ENCODE measurements at places on chromosomes 2 and 18.

- no peak for DNase-seq
These were observed 105.1 kb upstream of the MSH2 start for GRCh38 chr2:47297767-47298425.

GRCh38 chr2:220051716-220052115, 424.3 kb downstream of the SLC4A3 start:
- DNase-seq, result no peak

DNA sequence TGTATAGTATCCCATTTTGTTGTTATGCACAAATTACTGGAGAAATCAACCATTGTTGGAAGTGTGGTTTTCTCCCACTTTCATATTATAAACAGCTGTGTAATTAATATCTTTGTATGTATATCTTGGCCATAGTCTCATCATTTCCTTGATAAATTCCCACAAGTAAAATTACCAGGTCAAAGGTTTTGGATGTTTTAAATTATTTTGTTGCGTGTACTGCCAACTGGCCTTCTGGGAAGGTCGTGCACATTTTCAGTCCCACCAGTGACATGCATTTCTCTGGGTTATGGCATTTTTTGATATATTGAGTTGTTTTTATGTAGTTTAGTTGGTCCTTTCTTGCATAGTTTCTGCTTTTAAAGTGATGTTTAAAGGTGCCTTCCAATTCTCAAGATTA, 41.5 kb downstream of the TSHZ1 start:
- DNase-seq, result no peak

- DNase-seq, result no peak
These were observed 16.9 kb downstream of the IMPA2 start for GRCh38 chr18:11998193-11998592.

DNA sequence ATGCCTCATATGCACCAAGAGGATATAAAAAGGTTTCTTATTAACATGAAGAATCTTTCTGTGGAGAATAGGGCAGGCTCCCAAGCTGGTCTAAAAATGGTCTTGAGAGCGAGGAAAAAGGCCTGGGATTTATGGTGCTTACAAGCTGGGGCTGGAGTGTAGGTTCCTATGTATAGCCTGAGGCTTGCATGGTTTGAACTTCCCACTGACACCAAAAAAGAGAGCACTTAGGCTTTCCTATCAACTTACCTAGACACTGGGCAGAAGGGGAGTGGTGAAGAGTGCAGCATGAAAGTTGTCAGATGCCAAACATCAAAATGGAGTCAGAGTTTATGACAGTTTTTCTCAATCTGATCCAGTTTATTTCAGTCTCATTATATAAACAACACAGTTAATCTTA, 784.6 kb downstream of the LRRTM4 start:
- no peak for DNase-seq

GRCh38 chr2:240235811-240236210, 95.4 kb upstream of the OTOS start:
- no peak for DNase-seq

DNA sequence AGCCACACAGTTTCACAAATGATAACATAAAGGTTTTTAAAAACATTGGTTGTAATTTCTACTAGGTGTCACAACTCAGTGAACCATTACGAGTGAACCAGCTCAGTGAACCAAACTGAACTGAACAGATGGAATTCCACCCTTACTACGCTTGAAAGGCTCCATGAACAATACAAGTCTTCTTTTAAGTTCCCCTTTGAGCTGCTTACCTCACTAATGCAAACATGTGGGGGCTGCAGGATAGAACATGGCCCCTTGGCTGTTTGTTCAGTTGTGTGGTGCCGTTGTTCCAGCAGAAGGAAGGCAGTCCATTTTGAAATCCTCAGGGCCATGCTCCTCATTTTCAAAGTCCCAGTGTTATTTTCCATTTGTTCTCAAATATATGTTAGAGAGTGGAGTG, 30.7 kb upstream of the KLHL14 start:
- no peak for DNase-seq

- no peak for DNase-seq
These were observed 113.9 kb upstream of the TFCP2L1 start for GRCh38 chr2:121398853-121399252.

DNA sequence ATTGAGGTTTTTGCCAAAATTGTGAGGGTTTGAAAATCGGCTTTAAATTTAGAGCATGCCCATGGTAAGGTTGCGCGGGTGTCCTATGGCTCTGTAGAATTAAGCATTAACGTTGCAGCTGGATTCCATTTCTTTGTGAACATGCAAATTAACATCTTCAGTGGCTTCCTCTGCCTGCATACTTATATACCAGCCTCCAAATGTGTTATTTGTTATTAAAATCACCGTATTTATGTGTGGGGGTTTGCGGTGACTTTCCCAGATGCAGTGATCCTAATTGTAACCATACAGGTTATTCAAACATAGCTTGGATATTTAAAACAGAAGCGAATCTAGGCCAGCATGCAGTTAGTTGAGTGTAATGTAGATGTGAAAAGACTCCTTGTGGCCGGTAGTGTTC, 80.2 kb downstream of the TGOLN2 start:
- no peak for DNase-seq

DNA sequence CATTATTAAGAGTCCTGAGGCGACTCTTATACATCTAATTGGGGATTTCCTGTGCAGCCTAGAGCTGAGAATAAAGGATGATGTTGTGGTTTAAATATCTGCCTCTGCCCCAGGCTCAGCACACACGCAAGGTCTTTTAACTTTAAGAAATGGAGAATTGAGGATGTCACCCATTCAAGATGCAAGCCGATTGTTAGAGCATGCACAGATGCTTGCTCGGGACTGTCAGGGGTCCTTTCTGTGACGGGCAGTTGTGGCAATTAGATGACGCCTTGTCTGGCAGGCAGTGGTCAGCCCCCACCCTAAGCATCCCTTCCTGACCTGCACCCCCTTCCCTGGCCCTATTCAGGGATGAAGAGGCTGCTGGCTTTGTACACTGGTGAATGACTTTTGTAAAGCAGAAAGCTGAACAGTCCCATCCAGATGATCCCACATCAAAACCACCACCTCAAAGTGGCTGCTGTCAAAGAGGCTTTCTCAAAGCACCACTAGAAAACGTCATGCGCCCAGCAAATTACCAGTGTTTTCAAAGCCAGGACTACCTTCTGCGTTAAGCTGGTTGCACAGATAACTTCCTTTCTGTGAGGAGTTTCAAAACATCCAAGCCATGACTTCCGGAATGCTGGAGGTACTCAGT, 23.7 kb downstream of the FAM178B start:
- no peak for DNase-seq

GRCh38 chr2:85001595-85001994, 30.6 kb downstream of the KCMF1 start:
- no peak for DNase-seq

- DNase-seq, result no peak
These were observed 5.9 kb upstream of the MOCOS start for GRCh38 chr18:36181441-36181840.

- no peak for DNase-seq
These were observed 228.3 kb upstream of the FOSL2 start for GRCh38 chr2:28164280-28164801.

- DNase-seq, result no peak
These were observed 867 bp downstream of the RBBP8 start for GRCh38 chr18:22933966-22934423.

GRCh38 chr2:39023649-39024048, 97.2 kb downstream of the SOS1 start:
- DNase-seq, result no peak

DNA sequence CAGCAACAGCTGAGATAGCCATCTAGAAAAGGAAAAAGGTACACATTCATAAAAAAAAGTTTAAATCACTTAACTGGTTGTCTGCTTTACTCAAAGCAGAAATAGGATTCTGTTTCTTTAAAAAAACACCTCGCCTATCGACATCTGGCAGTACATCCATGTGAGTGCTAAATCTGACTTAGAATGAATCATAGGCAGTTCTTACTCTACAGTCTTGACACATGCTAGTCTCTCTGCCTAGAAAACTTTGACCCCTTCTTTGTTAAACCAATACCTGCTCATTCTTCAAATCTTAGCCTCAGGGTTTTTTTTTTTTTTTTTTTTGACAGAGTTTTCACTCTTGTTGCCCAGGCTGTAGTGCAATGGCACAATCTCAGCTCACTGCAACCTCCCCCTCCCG, 37.1 kb upstream of the GPR75 start:
- DNase-seq, result peak; percentile 81

DNA sequence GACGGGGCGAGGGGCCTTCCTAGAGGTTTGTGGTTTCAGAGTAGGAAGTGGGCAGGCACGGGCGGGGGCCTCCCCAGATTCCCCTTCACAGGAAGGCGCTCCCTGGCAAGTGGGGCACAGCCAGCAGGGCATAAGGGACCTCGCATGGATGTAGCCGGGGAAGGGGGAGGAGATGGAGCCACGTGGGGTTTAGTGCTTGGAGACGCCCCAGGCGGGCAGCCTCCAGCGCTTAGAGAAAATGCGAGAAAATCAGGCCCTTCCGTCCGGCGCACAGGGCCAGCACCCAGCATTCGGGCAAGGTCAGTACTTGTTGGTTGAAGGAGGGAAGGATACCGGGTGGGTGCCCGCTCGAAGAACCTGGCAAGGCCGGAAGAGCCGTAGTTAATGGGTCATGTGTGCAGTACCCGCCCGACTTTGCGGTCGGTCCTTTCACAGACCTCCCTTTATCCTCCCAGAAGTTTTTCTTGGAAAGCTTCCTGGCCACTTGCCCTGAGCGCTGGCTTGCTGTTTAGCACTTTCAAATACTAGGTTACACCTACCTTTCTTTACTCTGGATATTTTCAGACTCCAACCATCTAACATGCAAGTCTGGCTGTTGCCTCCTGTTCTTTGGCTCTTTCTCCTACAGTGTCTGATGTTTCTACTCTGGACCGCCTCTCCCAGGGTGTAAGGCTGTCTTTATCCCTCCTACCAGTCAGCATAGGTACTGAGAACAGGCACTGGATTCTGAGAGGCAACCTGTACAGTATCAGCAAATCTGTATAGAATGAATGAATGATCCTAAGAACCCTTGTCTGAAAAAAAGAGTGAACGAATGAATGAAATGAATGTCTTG, 78.1 kb downstream of the CIB4 start:
- peak; percentile 80 for DNase-seq

- no peak for DNase-seq
These were observed 45.1 kb downstream of the FARSB start for GRCh38 chr2:222610746-222611145.
